ENCODE measurements at places on chromosomes 13 and 19.
A peak's percentile ranks its signal among the peaks of the same experiment; 100 is the strongest.

GRCh38 chr13:97802213-97802612, 151.3 kb upstream of the IPO5 start:
- DNase-seq: no peak

GRCh38 chr19:4042731-4043082, 24.0 kb downstream of the ZBTB7A start:
- DNase-seq: no peak

DNA sequence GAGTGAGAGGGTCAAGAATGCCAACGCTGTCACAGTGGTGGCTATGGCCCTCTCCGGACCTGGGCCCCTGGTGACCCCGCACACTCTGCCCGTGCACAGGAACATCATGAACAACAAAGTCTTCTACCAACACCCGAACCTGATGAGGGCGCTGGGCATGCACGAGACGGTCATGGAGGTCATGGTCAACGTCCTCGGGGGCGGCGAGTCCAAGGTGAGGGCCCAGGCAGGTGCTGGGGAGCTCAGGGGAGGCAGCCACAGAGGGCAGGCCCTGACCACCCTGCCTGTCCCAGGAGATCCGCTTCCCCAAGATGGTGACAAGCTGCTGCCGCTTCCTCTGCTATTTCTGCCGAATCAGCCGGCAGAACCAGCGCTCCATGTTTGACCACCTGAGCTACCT, 62.6 kb downstream of the RYR1 start:
- no peak for DNase-seq

- DNase-seq: no peak
Measured at GRCh38 chr13:55705526-55705925, 1435.2 kb upstream of the PRR20A start.

GRCh38 chr13:75666646-75667351, 30.7 kb downstream of the LMO7 start:
- no peak for DNase-seq

GRCh38 chr19:40689339-40690049, 957 bp downstream of the NUMBL start:
- no peak for DNase-seq

DNA sequence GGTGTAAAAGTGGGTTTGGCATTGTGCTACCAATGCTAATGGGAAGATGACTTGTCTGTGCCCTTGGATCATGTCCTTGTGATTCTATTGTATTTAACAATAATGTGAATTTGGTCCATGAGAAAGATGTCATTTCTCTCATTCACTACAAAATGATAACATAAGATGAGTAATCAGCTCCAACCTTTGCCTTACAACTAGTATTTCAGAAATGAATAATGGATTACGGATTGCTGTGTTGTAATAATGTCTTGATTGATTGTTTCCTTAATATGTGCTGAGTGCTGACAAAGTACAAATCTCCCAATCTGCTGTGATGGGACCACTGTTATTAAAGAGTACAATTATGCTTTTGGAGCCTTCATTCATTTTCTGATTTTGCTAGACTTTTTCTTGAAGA, 375.0 kb downstream of the PCDH9 start:
- no peak for DNase-seq

- no peak for DNase-seq
Measured at GRCh38 chr19:27722625-27723024, 1490.3 kb downstream of the UQCRFS1 start.

GRCh38 chr13:109941221-109941620, 154.8 kb upstream of the IRS2 start:
- DNase-seq: no peak

DNA sequence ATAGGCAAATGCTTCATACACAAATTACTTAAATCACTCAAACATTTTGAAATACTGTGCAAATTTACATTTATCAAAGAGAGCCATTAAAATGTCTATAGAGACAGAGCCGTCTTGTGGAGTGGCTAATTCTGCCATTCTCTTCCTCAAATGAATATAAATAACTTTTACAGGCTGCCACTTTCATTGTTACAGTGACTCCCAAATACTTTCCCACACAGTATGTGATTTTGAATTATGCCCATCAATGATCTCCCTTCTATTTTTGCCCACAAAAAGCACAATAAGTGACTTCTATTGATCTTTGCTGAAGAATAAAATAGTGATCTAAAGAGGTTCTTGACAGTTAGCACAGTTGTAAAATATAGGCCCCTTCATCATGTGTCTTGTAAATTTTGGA, 1244.9 kb downstream of the PCDH17 start:
- peak; percentile 97 for DNase-seq

GRCh38 chr13:99894840-99895443, 76.6 kb downstream of the ZIC5 start:
- no peak for DNase-seq

DNA sequence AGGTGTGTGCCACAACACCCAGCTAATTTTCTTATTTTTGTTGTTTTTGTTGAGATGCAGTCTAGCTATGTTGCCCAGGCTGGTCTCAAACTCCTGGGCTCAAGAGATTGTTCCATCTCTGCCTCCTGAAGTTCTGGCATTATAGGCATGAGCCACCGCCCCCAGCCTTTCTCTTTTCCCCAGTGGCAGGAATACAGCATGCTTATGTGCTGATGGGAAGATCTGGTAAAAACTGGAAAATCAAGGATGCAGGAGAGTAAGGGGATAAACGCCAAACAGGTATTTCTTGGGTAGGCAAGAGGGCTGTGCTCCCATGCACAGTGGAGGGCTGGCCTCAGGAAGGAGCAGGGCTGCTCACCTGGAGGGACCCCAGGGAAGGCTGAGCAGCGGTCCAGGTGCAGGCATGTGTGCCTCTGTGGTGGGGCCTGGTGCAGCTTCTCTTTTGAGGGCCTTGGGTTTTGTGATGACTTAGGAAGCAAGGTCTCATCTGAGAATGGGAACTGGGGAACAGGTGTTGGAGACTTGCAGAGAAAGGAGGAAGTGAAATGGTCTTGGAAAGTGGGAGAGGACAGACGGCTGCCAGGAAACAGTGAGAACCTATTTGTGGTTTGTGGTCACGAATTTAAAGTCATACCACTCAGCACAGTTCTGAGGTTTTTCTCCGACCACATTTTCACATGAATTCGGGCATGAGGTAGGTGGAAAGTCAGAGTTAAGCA, 106.5 kb downstream of the TEX26 start:
- no peak for DNase-seq

Measured in HAP-1 (cell line).